Right ventricle myocardium inferior (tissue), 1 donor: ENCODE measurements at places on chromosomes 7 and 10. TPM values are rescaled to one million over a fixed set of nuclear protein-coding genes. Genes with fewer than 3 reads are reported as not detected.

The CCL24 gene
- not detected for total RNA-seq

DNA sequence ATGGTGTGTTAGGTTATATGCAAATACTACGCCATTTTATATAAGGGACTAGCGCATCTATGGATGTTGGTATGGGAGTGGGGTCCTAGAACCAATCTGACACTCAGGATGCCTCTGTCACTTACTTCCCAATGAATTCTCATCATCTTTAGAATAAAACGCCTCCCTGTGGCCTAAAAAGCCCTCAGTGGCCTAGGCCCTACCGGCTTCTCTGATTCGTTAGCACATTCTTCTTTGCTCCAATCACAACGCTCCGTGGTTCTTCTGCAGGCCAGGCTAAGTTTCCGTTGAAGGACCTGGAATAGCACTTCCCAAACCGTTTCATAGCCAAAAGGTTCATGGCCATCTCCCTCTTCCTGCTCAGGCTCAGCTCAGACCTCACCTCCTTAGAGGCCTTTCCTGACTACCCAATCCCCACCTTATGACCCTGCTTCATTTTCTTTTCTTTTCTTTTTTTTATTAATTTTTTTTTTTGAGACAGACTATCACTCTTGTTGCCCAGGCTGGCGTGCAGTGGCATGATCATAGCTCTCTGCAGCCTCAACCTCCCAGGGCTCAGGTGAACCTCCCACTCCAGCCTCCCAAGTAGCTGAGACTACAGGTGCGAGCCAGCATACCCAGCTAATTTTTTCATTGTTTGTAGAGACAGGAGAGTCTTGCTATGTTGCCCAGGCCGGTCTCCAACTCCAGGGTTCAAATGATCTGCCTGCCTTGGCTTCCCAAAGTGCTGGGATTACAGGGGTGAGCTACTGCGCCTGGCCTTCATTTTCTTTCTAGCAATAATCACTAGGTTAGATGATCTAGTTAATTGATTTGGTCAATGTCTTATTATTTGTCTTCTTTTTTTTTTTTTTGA is 24.5 kb upstream of the YWHAG start:
- no peak for DNase-seq

The GBX1 gene
- 2.4 TPM for total RNA-seq

The C10orf62 gene
- total RNA-seq: 0.97 TPM

The CYP26C1 gene
- 0.05 TPM for total RNA-seq

The TNKS2 gene
- 13.5 TPM for total RNA-seq

DNA sequence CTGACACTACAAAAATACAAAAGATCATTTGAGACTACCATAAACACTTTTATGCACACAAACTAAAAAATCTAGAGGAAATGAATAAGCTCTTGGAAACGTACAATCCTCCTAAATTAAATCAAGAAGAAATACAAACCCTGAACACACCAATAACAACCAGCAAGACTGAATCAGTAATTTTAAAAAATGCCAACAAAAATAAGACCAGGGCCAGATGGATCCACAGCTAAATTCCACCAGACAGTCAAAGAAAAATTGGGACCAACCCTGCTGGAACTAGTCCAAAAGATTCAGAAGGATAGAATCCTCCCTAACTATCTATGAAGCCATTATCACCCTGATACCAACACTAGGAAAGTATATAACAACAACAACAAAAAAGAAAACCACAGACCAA is 277.4 kb downstream of the AGMO start:
- no peak for DNase-seq

DNA sequence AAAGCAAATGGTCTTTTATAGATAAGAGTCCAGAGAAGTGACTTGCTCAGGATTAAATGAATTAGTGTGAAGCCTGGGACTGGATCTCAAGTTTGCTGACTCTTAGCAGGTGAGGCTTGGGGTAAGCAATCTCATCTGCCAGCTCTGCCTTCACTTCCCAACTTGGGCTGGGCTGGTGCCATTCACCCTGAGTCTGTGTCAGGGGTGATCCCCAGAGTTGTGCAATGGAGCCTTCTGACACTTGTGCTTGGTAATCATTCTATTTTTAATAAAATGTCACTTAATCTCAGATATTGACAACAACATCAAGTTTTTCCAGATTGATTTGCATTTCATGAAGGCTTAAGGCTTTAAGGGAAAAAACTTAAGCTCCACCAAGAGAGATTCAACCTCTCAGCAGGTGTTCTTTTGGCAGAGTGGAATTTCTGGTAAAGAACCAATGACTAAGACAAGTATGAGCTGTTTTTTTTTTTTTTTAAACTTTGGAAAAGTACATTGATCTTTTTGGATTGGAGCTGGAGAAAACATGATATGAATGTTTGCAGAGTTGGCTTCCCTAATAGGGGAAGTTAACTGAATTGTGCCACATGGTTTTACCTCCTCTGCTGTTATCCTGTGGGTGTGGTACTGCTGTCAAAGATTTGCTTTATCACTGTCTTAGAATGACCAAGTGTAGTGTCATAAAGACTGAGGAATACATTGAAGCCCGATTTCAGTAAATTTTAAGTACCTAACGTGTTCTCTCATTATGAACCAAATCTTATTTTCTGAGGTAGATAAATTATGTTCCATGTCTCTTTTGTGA is 48.6 kb upstream of the GPR37 start:
- DNase-seq: no peak

GRCh38 chr7:32942415-32943251 is 14.6 kb upstream of the FKBP9 start:
- DNase-seq: peak; percentile 93

The ACHE gene
- 0.73 TPM for total RNA-seq

The KIAA1549 gene
- total RNA-seq: 1.8 TPM

DNA sequence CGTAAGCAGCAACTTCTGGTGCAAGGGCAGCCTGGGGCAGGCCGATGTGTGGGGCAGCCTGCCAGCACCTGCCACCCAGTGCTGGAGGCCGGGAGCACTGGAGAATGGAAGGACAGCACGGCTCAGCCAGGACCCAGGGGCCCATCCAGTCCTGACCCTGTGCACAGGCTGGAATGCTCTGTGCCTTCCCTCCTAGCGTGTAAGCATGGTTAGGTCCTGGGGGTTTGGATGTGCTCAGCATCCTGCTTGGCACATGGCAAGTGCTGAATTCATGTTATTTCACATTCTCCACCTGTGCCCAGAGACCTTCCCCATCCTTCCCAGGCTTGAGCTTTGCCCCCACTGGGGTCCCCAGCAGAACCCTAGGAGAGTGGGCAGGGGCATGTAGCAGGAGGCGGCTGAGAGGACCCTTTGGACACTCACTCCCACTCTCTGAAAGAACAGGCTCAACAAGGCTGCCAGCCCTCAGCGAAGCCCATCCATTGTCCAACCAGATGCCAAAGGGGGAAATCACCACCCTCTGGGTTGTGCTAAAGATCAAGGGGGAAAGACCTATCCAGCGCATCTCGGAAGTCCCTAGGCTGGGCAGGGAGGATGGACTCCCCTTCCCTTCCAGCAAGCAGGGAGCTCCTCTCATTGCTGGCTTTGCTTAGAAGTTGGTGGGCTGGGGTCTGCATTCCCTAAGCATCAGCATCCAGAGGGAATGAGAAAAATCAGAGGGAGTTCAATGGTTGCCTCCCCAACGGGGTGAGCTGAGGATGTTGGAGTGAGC is 29.7 kb downstream of the ANXA8 start:
- DNase-seq: no peak

DNA sequence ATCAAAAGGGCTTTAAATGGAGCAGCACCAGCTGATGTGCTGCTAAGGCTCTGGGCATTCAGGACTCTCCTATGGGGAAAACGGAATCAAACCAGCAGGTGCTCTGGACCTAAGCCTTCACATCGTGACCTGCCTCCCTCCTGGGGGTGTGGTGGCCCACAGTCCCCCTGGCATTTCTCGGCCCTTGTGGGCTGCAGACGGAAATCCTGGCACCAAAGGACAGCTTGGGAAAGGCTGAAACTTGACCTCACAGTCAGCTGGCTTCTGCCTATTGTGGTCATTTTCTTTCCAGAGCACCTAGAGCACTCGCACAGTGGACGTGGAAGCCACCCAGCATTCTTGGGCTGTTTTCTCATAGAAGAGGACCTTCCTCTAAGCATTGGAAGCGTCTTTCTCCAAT is 74.8 kb downstream of the TPST1 start:
- no peak for DNase-seq

The ZSCAN25 gene
- total RNA-seq: 8.1 TPM

The ANK3 gene
- total RNA-seq: 216 TPM

The AKR1B15 gene
- not detected for total RNA-seq

The GPR85 gene
- 0.62 TPM for total RNA-seq

The BLOC1S2 gene
- 20.9 TPM for total RNA-seq

DNA sequence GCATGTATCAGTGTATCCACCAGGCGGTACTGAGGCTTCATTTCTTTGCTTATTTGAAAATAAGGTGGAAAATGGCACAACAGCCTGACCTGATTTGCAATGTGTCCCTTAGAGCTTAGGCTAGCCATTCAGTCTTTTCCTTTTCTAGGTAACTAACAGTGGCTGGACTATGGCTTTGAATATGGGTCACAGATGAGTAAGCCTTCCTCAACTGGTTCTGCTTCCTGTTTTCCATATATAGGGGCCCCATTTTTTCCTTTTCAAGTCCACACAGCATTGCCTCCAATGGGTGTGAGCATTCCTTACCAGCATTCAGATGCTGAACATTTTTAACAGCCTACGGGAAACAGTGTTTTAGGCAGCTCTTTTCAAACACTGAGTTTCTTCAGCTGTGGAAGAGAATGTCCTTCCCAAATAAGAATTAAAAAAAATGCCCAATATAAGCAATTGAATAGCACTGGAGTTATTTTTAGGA is 3.9 kb upstream of the ITGB1 start:
- DNase-seq: no peak

The AIFM2 gene
- total RNA-seq: 20.2 TPM

The ARHGEF5 gene
- 2.4 TPM for total RNA-seq

DNA sequence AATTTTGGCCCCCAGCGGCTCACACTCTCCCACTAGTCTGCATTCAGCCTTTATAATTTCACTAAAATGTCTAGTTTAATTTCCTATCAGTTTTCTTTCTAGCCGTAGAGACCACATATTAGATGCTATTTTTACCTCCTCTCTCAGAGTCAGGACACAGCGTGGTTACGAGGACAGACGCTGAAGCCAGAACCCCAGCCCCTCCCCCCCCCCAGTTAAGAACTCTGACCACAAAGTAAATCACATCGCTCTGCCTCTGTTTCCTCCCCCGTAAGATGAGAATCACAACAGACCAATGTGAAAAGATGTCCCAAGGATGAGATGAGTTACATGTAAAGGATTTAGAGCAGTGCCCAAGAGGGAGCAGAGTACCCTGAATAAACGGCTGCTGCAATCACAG is 11.1 kb upstream of the TARP start:
- DNase-seq: no peak

GRCh38 chr7:47370461-47371042 is 211.4 kb downstream of the TNS3 start:
- no peak for DNase-seq

The STAMBPL1 gene
- total RNA-seq: 2.0 TPM

The ANKRD30A gene
- not detected for total RNA-seq

The PPP3CB gene
- total RNA-seq: 62.9 TPM

- DNase-seq: no peak
Observed at GRCh38 chr7:5001911-5002310, 42.9 kb upstream of the MMD2 start.

The LIPF gene
- total RNA-seq: not detected

DNA sequence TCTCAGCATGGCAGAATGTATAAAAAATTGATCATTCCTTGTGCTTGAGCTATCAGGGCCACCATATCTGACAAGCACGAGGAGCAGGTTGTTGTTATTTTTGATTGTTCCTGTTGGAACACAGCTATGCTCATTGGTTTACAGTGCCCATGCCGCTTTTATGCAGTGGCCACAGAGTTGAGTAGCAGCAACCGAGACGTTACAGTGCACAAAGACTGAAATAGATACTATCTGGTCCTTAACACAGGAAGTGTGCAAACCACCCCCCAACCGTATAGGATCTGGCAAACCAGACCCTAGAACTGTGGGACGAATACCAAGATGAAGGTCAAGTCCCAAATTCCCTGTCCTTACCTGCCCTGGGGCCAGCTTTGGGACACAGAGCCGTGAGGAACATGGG is 216.6 kb downstream of the KLF6 start:
- DNase-seq: no peak

DNA sequence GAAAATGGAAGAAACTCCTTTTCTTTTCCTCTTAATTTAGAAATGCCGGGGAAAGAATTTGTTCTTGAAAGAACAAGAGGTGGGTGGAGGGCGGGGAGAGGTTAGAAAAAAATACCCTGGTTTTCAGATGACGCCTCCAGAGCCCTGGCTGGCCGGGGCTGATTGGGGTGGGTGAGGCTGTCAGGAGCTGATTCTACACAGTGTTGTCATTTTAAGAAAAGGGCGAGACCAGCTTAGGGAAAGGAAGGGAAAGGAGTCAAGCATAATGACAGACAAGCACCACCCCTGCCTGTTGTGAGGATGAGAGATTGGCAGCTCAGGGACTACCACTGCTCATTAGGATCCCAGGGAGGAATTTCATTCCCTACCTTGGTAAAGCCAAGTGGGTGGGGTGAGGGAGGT is 9.9 kb upstream of the FAM180A start:
- DNase-seq: no peak

The SNX10 gene
- 1.9 TPM for total RNA-seq

The ZPBP gene
- total RNA-seq: not detected

DNA sequence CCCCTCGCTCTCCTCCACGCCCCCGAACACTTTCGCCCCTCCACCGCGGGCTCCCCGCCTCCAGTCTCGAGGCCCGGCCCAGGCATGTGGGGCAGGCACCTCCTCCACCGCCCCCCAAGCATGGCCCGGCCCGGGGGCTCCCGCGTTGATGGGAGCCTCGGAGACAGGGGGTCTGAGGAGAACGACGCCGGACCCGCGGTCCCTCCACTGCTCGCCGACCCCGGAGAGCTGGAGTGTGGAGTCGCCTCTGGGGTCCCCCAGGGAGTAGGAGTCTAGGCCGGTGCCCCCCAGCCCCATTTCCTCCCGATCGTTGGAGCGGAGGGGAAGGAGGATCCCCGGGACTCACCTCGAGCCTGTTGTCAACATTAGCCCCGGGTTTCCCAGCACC is 206 bp downstream of the UPF2 start:
- DNase-seq: peak; percentile 73

- no peak for DNase-seq
Observed at GRCh38 chr7:23347033-23347681, 48.0 kb downstream of the MALSU1 start.

The ICA1 gene
- total RNA-seq: 44.3 TPM

The CALCR gene
- total RNA-seq: 0.05 TPM

The PNLIPRP2 gene
- total RNA-seq: not detected

DNA sequence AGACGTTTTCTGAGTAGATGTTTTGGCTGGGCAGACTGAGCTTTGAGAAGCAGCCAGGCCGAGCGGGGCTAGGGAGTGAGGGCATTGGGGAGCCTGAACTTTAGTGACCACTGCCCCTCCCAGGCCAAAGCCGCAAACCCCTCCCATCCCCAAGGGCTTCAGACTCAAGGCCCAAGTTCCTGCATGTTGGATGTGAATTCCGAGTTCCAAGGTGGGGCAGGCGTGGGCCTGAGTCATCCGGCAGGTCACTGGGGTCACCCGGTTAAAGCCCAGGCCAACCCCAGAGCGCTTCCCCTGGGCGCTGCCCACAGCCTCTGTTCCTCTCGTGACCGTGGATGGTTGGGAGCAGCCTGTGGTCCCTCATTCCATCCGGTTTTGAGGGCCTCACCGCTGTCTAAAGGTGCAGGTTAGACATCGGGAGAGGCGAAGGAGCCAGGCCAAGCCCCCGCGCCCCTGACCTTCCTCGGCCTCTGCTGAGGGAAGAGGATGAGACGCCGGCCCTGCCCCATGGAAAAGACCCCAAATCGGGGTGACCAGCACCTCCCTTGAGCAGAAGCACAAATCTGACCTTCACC is 6.9 kb upstream of the PDGFA start:
- DNase-seq: no peak
